ENCODE measurements at places on chromosomes 7 and 10. TPM values are rescaled to one million over a fixed set of nuclear protein-coding genes. Genes with fewer than 3 reads are reported as not detected.

NOM1 gene
- 16.1 TPM for total RNA-seq

FAM237B gene
- not detected for total RNA-seq

DNA sequence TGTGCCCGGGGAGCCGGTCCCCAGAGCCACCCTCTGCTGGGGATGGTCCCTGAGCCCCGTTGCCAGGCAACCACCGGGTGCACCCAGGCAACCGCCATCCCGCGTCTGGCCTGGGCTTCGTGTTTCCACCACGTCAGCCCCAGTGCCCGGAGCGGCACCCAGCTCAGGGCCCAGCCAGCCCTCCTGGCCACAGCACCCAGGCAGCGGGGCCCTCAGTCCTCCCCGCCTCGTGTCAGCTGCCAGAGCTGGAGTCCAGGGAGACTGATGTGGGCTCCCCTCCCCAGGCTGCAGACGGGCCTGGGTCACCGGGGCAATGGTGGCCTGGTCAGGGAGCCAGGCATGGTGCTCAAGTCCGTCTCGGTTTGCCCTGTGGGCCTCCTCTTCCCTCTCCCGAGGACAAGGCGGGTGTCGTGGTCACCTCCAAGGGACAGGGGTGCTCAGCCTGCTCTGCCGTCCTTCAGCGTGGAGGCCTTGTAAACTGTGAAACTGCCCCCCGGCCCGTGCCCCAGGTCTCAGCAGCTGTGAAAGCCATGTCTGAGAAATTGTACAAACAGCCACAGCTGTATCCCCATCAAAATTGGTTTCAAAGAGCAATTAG, 72.5 kb downstream of the MICALL2 start:
- no peak for DNase-seq

DNA sequence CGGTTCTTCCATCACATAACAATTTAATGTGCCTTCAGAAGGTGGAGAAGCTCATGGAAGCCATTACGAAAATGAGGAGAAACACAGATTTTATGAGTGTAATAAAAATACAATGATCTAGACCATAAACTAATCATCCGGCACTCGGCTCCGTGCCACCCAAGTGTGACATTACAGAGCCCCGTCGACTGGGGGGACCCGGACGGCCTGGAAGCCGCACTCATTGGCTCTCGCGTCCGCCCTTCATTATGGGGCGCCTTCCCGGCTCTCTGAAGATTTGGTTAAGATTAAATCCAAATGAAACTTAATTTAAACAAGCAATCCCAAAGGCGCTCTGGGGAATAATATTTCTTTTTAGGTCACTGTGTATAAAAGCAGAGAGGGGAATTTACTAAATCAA, 242.6 kb downstream of the DNAJB6 start:
- no peak for DNase-seq

GRCh38 chr10:78955206-78955605, 113.6 kb upstream of the ZMIZ1 start:
- DNase-seq = no peak

DNA sequence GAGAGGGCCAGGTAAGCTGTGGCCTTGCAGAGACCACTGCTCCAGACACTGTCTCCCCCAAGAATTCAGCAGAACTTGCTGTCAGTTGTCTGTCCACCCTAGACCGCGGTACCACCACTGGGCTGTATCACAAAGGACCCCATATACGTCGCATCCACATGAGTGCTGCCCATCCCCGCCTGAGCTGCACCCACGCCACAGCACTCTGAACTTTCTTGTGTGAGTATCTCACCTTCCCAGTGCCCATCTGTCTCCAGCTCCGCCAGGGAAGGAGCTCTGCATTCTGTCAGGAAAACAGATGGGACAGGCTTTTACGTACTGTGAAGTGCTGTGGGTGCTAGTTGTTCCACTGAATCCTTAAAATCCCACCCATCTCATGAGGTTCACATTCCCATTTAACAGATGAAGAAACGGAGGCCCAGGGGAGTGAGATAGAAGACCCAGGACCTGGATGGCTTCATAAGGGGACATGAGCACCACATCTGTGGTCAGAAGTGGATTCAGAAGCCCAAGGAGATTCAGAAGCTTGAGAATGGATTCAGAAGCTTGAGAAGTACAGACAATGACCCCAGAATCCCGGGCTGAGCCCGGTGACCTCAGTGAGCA, 102.5 kb upstream of the ZMIZ1 start:
- DNase-seq = no peak

GRCh38 chr10:86286236-86287109, 80.1 kb downstream of the GRID1 start:
- no peak for DNase-seq

DNA sequence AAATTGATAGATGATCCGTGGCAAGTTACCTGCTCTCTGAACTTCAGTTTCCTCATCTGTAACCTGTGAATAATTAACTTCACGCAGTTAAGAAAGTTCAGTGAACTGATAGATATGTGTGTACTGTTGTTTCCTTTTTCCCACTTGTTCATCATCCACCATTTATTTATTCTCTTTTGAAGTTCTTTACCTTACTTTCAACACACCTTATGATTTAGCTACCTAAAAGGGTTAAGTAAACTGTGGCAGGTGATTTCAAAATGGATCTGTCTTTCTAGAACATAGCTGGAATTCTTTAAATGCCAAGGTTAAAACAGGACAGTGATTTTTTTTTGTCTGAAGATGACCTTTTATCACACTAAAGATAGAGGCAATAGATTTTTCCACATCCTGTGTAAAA, 27.4 kb upstream of the MALRD1 start:
- no peak for DNase-seq

MMRN2 gene
- 282 TPM for total RNA-seq

EBF3 gene
- 20.2 TPM for total RNA-seq
